NCI-H1105 treated with DMSO at 0.1 percent for 48 hours (cell line): ENCODE measurements at places on chromosomes 5 and 9.

DNA sequence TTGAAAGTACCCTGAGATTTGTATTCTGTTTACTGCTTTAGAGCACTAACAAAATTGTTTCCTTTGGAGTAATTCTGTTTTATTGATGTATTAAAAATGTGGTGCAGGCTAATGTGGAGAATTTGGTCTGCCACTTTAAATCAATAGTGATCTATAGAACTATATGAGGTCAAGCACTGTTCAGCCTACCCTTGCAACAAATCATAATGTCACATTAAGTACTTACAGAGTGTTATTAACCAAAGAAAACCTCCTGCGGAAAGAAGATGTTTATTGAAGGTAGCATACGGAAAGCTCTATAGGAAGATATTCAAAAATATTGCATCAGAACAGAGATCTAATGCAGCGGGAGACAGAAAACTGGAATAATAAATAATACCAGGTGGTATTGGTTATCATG lies 865.0 kb upstream of the TYRP1 start:
- no peak for DNase-seq

DNA sequence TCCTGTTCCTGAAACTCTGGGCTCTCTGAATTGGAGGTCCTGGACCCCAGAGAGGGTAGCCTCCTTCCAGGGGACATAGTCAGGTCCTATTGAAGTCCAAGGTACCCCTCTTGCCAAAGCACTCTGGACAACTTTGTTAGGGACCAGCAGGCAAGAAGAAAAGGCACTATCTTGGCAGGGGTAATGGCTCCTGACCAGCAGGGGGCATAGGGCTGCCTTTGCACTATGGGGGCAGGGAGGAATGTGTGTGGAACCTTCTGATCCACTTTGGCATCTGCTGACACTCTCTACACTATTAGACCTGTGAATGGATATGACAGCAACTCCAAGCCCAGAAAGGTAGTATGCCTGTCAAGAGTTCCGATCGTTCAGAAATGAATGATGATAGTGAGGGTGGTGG lies 179.0 kb upstream of the CD180 start:
- no peak for DNase-seq

DNA sequence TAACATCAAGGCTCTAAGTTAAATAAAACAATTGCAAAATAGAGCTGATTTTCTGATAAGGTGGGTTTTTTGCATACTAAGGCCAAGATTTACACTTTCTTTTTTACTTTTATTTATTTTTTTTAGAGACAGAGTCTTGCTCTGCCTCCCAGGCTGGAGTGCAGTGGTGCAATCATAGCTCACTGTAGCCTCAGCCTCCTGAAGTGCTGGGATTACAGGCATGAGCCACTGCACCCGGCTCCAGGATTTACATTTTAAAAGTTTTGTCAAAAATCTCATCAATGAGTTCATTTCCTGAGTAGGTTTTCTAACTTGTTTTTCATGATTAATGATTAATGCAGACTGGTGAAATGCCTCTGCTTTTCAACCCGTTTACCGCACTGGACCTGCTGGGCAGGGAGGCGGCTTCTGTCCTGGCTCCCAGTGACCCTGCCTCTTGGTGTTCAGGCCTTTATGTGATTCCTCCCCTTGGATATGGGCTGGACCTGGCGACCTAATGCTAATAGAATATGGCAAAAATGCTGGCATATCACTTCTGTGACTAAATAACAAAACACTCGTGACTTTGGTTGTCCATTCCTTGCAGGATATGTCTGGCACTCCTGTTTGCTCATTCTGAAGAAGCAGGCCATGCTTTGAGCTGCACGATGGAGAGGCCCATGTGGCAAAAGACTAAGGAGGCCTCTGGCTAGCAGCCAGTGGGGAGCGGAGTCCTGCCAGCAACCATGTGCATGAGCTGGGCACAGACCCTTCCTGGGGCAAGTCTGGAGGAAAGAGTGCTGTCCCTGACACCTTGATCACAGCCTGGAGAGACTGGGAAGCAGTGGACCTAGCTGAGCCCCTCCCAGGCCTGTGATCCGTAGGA lies 72.2 kb upstream of the PTCH1 start:
- no peak for DNase-seq

DNA sequence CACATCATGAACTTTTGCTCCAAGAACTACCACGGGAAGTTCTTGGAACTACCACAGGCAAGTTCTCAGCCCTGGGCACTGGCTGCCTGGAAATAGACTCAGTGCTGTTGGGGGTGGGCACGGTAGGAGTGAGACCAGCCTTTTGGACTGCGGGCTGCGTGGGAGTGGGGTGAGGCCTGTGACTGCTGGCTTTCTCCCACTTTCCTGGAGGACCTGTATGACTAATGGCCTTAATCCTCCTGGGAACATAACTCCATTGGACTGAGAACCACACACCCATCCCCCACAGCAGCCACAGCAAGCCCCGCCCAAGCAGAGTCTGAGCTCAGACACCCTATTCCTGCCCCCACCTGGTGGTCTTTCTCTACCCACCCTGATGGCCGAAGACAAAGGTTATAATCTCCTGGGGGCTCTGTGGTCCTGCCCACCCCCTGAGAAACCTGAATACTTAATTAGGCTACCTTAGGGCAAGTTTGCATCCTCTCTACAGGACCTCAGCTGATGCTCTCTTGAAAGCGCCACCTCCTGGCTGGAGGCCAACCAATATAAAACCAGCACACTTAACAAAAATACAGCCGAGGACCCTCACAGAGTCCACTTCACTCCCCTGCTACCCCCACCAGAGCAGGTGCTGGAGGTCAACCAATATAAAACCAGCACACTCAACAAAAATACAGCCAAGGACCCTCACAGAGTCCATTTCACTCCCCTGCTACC lies 112.6 kb downstream of the CACNA1B start:
- no peak for DNase-seq

GRCh38 chr9:135724186-135724787 lies 22.3 kb downstream of the KCNT1 start:
- DNase-seq, result no peak

DNA sequence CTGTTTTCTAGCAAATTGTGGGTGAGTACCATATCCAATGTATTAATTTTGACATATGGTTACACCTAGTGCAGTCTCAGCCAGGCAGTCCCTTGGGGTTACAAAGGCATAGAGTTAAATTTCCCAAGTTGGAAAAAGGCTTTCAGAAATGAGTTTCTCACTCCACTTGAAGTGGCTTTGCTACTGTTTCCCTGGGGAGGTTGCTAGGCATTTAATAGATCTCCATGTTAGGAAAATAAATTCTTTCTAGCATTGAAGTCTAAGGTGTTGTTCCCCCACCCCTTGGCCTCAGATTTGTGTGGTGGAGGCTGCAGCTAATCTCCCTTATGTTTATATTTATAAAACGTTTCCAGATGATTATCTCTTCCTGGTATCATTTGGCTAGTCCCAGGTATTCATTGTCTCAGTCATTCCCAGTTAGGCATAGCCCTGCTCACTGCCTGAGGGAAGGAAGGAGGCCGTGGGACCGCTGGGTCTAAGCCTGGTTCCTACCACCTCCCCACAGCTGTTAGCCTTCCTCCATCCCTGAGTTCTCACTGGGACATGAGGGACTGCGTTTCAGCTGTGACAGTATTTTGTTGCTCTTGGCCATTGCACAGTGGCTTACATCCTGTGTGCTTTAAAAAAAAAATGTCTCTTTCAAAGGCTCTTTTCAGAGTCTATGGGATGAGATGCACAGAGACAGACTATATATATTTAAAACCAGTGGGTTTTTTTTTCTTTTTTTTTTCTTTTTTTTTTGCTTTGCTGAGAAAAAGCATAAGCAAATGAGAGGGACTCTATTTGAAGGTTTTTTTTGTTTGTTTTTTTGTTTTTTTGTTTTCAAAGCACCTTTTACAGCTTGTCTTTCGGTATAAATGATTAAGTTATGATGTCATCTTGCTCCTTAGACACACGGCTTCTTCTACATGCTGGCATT lies 121.5 kb downstream of the MAST4 start:
- DNase-seq, result peak; percentile 44
